ENCODE measurements at places on chromosomes 5 and 9.

DNA sequence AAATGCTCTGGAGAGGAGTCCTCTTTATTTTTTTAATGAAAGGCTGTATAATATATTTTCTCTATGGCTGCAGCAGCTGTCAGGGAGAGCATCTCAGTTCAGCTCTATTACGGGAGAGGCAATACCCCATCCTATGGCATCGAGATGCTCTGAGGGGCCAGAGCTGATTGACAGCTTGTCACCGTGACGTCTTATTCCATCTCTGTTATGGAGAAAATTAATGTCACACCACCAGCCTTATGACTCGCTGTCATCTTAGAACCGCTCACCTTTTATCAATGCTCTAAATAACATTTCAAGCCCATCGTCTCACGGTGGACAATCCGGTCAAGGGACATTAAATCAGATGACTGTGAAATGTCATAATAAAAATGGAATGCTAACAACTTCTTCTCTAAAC is 273.5 kb downstream of the SLF1 start:
- DNase-seq = no peak

DNA sequence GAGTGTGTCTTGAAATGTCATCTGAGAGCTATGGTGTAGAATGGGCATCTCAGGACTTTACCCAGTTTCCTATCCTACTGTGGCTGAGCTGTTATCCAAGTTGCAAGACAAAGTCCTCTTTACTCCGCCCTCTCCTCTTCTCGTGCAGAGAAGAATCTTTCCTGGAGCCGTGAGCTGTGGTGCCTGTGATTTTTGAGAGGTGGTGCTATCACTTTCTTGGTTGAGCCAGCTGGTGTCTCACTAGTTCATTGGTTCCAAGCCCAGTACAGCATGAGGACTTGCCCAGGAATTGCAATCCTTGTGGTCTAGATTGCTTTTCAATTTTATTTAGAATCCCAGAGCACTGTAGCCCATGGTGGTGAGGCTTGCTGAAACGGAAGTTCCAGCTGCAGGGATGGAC is 2300.3 kb downstream of the MAT2B start:
- DNase-seq = no peak

DNA sequence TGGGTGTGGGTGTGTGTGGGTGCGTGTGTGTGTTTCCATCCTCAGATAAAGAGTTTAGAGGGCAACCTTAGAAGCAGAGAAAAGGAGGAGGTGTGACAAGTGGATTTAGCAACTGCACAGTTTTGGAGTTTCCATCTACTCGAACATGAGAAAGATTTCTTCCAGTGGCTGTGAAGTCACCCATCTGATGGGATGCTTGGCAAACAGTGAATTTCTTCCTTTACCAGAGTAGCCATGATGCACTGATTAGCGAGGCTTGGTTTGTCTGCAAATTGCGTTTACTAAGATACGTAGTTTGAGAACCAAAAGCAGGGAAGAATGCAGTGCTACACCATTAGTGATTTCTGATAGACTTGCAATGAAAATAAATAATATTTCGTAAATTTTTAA is 791 bp upstream of the STARD4 start:
- no peak for DNase-seq

DNA sequence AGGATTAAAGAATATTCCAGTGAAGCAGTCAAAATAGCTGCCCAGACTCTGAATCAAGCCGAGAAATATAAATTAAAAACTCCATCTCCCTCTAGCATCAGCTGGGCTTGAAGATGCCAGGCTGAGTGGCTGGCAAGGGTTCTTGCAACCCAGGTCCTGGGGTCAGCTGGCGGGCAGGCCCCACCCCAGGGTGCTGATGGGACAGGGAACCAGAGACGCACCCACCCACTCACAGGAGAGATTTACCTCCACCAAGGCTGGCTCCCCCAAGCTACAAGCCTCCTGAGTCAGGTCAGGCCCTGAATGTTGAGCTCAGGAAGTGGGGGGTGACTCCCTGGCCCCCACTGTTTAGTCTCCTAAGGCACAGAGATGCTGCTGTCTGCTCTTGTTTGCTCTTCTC is 83.9 kb upstream of the HSPA9 start:
- no peak for DNase-seq

- DNase-seq = no peak
Measured at GRCh38 chr9:20744036-20744630, 60.1 kb downstream of the FOCAD start.

DNA sequence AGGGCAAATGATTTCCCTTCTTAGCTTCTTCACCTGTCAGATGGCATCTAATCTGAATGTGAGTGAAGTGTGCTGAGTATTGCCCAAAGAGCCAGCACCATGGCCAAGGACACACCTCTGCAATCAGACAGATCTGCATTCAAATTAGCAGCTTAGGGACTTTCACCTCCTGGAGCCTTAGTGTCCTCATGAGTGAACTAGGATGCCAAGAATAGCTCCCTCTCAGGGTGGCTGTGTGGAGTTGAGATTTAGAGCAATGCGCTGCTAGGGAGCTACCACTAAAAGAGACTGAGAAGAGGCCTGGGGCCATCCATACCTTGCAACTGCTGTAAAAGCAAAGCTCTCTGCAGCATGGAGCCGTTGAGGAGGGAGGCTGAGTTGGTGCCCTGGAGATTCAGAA is 1.4 kb downstream of the CIZ1 start:
- DNase-seq = no peak

- DNase-seq = peak; percentile 21
Measured at GRCh38 chr9:135010921-135011320, 76.5 kb upstream of the OLFM1 start.

DNA sequence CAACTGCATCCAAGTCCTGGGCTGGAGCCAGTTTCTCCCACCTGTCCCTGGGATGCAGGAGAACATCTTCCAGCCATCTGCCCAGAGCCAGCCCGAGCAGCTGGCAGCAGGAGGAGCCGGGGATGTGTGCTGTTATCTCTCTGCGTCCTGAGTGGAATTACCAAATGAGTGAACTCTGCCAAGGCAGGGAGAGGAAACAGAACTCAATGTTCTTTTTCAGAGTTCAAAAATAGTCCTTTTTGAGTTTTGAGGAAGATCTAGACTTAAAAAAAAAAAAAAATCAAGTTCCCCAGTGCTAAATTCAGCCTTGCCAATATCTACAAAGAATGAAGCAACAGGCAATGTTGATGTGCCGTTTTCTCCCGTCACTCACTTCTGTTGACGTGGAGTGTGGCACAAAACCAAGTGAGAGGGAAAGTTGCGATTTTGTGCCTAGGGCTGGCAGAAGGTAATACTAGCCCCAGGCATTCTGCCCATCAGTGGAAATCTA is 56.2 kb downstream of the TMOD1 start:
- DNase-seq = peak; percentile 81

GRCh38 chr9:106051545-106051944 is 357.2 kb downstream of the TMEM38B start:
- DNase-seq = no peak

DNA sequence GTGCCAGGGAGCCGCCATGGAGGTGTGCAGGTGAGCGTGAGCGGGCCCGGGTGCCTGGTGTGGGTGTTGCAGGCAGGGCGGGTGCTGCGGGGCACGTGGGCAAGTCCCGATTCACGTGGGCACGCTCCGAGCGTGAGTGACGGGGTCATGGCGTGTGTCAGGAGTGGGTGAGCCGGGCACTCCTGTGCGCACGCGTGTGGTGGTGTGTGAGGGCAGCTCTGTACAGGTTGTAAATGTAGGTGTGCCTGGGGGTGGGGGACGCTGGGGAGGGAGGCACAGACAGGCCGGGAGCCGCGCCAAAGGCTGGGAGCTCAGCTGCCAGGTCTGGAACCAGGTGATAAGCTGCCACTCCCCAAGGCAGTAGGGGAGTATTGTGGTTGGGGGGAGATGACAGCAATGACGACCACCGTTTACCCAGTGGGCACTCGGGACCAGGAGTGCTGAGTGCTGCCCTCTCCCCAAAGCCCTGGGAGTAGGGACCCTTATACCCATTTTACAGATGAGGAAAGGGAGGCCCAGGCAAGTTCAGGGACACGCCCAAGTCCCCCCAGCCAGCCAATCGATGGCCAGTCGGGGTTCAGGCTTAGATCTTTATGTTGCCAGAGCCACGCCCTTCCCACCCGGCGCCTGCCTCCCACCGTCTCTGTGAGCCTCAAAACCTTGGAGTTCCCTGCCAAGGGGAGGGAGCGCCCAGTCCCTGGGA is 9.6 kb downstream of the NCS1 start:
- no peak for DNase-seq

DNA sequence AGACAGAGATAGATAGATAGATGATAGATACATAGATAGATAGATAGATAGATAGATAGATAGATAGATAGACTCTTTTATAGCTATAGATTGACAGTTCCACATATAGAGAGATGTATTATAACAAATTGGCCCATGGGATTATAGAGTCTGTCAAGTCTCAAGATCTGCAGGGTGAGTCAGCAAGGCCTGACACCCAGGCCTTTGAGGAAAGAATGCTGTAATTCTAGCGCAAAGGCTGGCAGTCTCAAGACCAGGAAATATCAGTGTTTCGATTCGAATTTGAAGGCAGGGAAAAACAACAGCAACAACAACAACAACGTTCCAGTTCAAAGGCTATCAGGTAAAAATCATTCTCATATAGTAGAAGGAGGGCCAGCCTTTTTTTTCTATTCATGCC is 339.2 kb upstream of the CDH9 start:
- DNase-seq = no peak

DNA sequence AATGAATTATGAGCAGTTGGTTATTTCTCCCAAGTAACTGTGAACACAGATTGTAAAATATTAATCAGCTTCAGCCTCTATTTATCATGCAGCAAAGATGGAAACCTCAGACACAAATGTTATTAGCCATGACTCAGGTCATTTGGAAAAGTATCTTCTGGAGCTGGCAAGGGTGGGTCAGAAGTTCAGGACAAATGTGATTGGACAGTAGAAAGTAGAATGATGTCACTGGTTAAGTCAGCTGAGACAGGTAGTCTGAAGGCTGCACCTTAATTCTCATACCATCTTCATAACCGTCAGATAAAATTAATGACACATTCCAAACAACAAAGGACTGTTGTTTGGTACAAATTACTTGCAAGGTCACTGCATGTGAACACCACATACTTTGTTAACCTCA is 140.2 kb downstream of the EMB start:
- no peak for DNase-seq

GRCh38 chr5:53825016-53825415 is 264.6 kb downstream of the NDUFS4 start:
- DNase-seq = no peak

GRCh38 chr5:90135779-90136378 is 273.7 kb downstream of the CETN3 start:
- peak; percentile 2 for DNase-seq

DNA sequence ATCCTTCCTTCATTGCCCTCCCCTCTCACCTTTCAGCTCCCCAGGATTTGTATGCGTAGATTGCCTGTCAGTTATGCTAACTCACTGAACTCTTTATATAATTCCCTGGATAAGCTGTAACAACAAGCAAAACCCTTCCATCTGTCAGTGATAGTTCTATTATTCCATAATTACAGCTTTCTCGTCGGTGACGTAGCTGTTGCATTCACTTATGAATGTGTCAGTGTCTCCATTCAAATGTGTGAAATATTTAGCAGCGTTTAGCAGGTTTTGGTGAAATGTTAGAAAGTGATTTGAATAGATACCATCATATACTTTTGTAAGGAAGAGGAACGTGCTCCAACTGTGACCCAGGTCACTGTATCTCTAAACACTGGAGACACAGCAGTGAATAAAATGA is 45.2 kb downstream of the PIP5K1B start:
- DNase-seq = peak; percentile 5

DNA sequence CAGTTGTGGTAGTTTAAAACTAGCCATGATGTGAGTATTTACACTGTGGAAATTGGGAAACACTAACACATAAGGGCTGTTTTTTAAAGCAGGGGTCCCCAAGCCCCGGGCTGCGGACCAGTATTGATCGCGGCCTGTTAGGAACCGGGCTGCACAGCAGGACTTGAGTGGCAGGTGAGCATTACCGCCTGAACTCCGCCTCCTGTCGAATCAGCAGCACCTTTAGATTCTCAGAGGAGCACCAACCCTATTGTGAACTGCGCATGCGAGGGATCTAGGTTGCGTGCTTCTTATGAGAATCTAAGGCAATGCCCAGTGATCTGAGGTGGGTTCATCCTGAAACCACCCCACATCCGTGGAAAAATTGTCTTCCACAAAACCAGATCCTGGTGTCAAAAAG is 127.8 kb downstream of the PCSK5 start:
- no peak for DNase-seq

DNA sequence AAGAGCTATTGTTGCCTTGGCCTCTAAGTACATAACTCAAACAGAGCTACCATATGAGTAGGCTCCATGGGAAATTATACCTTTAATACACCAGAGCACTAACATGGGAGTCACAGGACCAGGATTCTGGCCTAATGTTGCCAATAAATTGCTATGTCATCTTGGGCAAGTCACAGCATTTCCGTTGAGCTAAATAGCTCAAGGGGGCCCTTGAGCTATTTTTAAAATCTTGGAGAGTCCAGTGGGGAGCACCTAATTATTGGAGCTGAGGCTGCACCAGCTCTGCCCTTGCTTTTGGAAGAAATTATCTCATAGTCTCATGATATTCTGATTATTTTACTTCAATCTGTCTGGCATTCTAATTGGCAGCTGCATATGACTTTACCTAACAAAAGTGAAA is 350.8 kb downstream of the ENC1 start:
- no peak for DNase-seq

- DNase-seq = peak; percentile 65
Measured at GRCh38 chr9:115444959-115445358, 327.0 kb upstream of the TNC start.

- no peak for DNase-seq
Measured at GRCh38 chr5:145531038-145531734, 304.0 kb downstream of the PRELID2 start.

DNA sequence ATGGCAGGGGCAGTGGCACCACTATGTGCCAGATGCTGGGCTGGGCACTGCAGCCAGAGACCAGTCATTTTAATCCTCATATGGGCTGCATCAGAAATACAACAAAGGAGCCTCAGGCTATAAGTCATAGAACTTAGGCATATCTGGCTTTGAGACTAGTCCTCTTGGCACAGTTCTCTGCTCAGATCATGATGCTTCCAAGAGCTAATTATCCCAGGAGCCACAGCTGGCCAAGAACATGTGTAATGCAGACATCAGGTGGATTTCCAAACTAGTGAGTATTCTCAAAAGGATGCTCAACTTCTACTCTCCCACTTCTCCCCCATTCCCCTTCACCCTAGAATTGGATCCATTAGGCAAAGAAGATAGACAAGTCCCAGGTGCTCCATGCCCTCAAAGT is 562.2 kb upstream of the TRPC7 start:
- DNase-seq = no peak

GRCh38 chr5:132854301-132854700 is 12.0 kb downstream of the GDF9 start:
- DNase-seq = no peak

- DNase-seq = no peak
Measured at GRCh38 chr5:45109636-45110035, 300.9 kb downstream of the MRPS30 start.

GRCh38 chr9:126773004-126773607 is 31.7 kb upstream of the ZBTB43 start:
- DNase-seq = no peak
